Smooth muscle cell of trachea (primary cell): ENCODE measurements at places on chromosomes 1 and 21. TPM values are rescaled to one million over a fixed set of nuclear protein-coding genes. Genes with fewer than 3 reads are reported as not detected.

The SH2D2A gene
- not detected in 2 replicates for total RNA-seq

The HLX gene
- total RNA-seq = 2.6 and 8.9 TPM in 2 replicates

The COL24A1 gene
- total RNA-seq = 0.83 and 0.87 TPM in 2 replicates

The TBX15 gene
- under 0.01 TPM in 1 of 2 replicates, not detected in the other for total RNA-seq

The PTAFR gene
- under 0.01 and 0.15 TPM in 2 replicates for total RNA-seq

The POU3F1 gene
- under 0.01 and 0.17 TPM in 2 replicates for total RNA-seq

The PFKL gene
- 225 and 289 TPM in 2 replicates for total RNA-seq

The CORT gene
- not detected in 2 replicates for total RNA-seq
